Stimulated activated CD8-positive, alpha-beta memory T cell treated with anti-CD3 and anti-CD28 coated beads, Interleukin-7, amount 100 ng/mL, for 1 hour (primary cell): ENCODE measurements at places on chromosomes 3 and 15.

DNA sequence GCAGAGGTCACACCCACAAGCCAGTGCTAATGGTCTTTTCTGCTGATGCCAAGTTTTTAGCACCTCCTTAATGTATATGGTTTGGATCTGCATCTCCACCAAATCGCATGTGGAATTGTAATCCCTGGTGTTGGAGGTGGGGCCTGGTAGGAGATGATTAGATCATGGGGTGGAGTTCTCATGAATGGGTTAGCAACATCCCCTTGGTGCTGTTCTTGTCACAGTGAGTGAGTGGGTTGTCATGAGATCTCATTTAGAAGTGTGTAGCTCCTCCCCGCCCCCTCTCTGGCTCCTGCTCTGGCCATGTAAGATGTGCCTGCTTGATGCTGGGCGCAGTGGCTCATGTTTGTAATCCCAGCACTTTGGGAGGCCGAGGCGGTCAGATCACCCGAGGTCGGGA, 37.3 kb upstream of the KLHL6 start:
- no peak for DNase-seq

DNA sequence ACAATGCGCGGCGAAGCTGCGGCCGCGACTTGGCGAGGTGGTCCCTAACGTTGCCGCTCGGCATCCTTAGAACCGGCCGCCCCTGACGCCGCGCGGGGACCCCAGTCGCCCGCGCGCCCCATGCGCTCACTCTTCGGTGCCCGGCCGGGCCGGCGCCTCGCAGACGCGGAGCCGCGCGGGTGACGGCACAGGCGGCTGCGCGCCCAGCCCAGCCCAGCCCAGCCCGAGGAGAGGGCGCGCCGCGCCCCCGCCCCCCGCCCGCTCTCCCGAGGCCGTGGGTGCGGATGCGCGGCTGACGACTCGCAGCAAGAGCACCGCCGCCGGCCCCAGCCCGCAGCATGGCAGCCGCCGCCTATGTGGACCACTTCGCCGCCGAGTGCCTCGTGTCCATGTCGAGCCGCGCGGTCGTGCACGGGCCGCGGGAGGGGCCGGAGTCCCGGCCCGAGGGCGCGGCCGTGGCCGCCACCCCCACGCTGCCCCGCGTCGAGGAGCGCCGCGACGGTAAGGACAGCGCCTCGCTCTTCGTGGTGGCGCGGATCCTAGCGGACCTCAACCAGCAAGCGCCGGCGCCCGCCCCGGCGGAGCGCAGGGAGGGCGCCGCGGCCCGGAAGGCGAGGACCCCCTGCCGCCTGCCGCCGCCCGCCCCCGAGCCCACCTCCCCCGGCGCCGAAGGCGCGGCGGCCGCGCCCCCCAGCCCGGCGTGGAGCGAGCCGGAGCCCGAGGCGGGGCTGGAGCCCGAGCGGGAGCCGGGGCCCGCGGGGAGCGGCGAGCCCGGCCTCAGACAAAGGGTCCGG, 437 bp downstream of the KLF13 start:
- no peak for DNase-seq

GRCh38 chr3:179247289-179248015, 3.5 kb downstream of the KCNMB3 start:
- DNase-seq: no peak

DNA sequence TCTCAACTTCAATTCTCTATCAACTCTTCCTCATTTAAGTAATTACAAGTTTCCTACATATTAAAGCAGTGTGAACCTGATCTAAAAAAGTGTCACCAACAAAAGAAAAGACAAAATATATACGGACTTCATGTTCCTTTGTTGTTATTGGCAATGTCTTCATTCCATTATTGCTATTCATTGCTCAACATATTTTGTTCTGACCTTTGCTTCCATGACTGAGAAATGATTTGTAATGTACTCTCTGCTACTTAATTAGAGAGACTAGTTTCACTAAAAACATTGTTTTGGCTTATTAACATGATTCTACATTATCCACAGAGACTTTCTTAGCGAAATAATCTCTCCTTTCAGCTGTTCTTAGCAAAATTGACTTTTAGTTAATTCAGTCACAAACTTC, 657.2 kb upstream of the ROBO1 start:
- DNase-seq: no peak

GRCh38 chr3:128263946-128264345, 110.7 kb downstream of the EEFSEC start:
- DNase-seq: no peak

DNA sequence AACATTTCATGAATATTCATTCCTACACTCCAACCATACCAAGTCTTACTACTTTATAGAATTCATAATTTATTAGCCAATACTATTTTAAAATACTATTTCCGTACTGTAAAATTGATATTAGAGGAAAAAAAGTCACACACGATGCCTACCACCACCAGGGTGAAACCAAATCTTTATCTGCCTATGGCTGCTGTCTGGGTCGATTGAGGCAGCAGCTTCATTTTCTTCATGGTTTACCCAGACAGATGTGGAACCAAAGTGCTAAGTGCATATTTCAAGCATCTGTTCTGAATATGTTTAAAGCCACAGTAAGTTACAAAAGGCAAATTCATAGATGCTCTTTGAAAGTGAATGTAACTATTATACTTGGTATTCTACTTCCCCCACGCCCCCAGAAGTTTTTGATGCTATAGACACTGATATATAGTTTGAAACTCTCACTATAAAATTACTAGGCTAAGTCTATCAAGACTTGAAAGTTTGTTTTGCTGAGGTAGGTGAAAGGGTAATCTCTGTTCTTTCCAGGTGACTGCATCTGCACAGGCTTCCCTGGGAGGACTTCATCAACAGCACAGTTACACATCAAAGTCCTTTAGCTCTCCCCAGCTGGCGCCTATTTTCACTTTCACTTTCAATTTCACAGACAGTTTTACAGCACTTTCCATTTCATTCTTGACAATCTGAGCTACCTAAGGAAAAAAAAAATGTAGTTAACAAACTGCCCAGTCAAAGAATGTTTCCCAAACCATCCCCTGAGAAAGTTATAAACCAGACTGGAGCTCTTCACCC, 113.9 kb downstream of the POLQ start:
- no peak for DNase-seq
